NCI-H2171 treated with DMSO at 0.1 percent for 48 hours (cell line): ENCODE measurements at places on chromosomes 6 and 20.

DNA sequence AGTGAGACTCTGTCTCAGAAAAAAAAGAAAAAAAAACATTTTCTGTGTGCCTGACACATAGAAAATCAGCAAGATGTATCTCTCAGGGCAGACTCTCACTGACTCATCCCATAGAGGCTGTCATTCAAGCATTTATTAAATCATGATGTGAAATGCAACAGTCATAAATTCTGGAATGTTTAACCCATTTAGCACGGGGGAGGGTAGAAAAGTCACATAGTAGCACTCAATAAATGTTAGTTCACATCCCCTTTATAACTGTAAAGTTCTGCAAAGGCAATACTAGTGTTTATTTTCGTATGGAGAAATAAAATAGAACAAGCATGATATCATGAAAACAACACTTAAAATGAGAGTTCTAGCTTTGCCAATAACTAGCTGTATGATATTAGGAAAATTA, 15.5 kb upstream of the CARMIL1 start:
- no peak for DNase-seq

- no peak for DNase-seq
Measured at GRCh38 chr6:69664551-69664950, 132.3 kb downstream of the LMBRD1 start.

DNA sequence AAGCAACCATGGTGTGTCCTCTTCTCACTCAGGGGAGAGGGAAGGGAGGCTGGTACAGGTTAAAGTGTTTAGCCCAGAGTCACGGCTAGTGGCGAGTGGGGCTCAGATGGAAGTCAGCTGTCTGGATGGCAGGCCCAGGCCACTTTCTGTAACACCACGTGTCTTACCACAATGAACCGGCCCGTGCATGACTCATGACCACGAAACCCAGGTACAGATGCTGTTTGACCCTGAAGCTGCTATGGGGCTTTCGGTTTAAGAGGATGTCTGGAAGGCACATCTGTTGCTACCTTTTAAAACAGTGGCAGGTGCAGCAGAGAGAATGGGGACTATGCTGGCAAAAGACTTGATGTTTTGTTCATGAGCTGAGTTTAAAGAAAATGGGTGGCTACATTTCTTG, 36.5 kb upstream of the MPC1 start:
- DNase-seq: no peak

GRCh38 chr6:43310134-43310533, 1.5 kb upstream of the CRIP3 start:
- DNase-seq: no peak

GRCh38 chr6:143348531-143348930, 102.0 kb downstream of the ADAT2 start:
- no peak for DNase-seq

DNA sequence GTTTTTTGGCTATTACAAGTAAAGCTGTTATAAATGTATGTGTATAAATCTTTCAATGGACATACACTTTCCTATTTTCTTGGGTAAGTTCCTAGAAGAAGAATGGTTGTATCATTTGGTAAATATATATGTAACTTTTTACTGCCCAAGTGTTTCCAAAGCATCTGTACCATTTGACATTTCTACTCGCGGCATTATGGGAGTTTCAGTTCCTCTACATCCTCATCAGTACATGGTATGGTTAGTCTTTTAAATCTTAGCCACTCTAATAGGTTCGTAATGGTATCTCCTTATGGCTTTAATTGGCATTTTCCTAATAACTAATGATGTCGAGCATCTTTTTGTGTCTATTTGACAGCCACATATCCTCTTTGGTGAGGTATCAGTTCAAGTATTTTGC, 12.9 kb downstream of the SNPH start:
- DNase-seq: no peak

- no peak for DNase-seq
Measured at GRCh38 chr6:18214003-18214402, 50.3 kb downstream of the DEK start.

DNA sequence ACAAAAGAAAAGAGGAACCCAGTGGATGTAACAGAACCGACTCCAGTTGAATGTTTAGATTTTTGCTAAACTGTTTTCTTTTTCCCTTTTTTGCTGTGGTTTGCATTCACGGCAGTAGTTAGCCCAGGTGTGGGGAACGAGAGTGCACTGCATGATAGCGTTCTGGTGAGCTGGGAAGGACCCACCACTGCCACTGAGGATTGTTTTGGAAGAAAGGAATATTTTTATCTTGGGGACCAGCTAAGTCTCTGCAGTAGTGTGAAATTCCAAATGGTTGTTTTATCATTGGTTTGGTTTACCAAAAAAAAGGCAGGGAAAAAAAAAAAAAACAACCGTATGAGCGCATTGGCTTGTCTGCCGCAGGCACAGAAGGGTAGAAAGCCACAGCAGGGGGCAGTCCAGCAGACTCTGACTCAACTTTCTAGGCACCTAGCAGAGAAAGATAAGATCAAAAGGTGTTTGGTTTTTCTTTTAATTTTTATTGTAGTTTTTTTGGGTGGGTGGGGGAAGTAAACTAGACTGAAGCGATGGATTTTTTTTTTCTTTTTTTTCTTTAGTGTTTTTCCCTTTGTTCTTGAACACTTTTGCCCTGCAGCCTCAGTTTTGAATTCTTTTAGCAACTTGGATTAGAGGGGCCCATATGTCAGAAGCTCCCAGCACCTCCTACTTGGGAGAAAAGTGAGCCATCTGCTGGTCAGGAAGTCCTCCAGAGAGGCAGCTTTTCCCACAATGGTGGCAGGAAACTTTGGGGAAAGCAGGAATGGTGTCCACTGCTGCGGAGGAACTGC, 13.5 kb upstream of the RAB5IF start:
- no peak for DNase-seq

- no peak for DNase-seq
Measured at GRCh38 chr20:50038574-50038991, 55.8 kb downstream of the SNAI1 start.

DNA sequence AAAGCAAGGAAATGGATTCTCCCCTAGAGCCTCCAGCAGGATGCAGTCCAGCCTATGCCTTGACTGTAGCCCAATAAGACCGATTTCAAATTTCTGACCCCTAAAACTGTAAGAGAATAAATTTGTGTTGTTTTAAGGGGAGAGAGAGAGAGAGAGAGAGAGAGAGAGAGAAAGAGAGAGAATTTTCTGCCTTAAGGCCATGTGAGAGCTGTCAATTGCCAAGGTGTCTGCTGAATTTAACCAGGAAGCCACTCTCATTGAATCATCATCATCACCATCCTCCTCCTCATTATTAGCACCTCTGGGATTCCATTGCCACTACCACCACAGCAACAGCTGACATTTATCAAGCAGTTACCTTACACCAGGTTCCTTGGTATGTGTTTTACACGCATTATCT, 27.8 kb upstream of the TNFRSF21 start:
- no peak for DNase-seq

DNA sequence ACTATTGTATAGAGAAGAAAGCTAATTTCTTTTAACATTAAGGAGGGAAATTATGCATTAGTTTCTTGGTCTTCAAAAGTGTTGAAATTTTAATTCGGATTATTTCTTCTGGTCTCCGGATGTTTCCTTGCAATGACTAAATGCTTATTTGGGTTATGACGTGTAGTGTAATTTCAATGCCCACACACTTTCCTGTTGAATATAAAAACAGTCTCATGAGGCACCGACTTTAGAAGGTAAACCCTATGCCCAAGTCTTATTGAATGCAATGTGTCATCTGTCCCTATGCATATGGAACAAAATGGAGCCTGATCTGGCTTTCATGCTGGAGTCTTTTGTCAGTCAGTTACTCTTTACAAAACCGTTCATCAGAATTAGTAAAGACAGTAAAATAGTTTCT, 17.7 kb downstream of the GJA1 start:
- no peak for DNase-seq

DNA sequence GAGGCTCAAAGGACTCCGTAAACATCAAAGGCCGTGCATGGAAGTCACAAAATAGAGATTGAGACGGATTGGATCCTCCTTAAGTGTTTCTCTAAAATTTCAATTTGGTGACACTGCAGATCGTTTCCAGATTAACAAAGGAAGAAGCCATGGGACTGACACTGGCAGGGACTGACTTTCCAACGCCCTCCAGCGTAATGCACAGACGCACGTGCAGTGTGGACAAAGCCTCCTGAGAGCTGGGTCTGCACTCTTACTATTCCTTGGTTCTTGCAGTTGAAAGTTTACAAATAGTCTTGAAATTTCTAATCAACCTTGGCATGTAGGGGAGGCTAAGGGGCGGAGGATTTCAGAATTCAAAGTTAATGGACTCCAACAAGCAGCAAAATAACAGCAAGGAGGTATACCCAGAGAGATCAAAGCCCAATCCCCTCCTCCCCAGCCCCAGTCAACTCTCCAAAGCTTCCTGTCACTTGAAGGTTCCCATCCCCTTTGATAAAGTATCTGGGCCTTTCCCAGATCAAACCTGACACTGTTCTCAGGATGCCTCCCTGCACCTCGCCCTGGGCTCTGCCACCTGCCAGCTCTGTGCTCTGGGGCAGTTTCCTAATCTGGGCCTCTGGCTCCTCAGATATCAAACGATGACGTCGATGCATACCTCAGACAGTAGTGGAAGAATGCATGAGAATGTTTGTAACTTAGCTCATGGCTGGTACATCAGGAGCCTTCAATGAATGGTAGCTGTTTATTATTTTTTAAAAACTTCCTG, 106.5 kb upstream of the TRAF3IP2 start:
- peak; percentile 75 for DNase-seq

DNA sequence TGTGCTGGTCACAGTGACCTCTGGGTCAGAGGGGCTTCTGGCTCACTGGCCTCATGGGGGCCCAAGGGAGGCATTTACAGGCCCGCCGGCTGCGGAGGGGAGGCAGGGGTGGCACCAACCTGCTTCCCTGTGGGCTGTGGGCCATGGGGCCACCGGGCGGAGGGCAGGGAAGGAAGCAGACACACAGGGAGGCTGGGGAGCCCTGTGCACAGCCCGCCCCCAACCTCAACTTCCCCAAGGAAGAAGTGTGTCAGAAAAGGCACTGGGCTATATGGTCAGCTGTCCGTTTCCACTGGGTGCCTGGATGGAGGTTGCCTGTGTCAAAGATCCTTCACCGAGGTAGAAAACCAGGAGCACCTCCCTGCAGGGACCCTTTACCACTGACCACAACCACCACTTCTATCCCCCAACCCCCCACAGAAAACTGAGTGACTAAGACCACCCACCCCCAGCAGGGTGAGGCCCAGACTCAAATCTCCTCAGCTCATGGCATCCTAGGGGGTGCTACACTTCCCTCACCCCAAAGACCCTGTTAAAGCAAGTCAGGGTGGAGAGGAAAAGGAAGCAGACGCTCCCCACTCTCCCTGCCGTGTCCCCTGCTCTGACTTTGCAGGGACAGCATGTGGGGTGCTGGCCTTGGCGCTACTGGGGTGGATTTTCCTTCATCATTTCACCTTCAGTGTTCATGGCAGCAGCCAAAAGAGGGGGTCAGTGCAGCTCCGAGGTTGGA, 5.6 kb downstream of the CST3 start:
- DNase-seq: no peak

DNA sequence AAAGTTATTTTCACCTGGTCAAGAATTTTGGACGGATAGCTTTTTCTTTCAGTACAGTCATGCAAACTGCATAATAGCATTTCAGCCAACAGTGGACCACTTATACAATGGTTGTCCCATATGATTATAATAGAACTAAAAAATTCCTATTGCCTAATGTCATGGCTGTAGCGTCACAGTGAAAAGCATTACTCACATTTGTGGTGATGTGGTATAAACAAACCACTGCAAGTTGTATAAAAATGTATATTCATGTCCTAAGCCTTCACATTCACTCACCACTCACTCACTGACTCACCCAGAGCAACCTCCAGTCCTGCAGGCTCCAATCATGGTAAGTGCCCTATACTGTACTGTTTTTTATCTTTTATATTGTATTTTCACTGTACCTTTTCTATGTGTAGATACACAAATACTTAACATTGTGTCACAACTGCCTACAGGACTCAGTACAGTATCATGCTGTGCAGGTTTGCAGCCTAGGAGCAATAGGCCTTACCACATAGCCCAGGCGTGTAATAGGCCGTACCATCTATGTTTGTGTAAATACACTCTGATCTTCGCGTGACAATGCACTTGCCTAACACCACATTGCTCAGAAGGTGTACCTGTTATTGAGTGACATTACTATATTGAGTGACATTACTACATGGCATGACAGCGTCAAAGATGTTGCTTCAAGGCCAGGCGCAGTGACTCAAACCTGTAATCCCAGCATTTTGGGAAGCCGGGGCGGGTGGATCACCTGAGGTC, 17.9 kb downstream of the ABHD12 start:
- no peak for DNase-seq

DNA sequence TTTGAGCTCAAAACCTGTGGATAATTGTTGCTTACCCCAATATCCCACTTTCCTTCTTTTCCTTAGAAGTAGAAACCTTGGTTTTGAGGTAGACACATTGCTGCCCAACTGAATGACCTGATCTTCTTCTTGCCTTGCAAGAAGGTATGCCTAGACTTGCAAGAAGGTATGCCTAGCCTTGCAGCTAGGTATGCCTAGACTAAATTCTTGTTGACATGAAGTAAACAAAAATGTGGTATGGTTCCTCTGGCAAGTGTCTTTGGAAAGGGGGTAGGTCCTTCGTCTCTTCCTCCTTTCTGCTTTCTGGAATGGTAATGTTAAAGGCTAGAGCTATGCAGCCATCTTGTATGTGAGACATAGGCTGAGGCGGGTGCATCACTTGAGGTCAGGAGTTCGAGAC, 129.2 kb downstream of the GMPR start:
- no peak for DNase-seq

DNA sequence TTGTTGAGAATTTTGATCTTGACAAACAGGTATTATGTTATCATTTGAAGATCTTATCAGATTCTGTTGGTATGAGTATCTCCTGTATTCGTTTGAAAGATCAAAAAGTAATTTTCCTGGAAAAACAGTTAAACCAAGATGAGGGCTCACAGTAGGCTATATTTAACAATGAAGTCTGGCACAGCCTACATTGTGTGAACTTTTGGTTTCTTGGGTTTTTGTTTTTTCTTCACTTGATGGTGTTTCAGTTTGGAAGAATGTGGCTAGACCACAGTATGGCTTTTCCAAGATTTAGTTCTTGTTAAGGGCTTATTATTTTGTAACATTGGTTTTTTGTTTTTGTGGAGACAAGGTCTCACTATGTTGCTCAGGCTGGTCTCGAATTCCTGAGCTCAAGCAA, 306.4 kb downstream of the CDKAL1 start:
- no peak for DNase-seq

DNA sequence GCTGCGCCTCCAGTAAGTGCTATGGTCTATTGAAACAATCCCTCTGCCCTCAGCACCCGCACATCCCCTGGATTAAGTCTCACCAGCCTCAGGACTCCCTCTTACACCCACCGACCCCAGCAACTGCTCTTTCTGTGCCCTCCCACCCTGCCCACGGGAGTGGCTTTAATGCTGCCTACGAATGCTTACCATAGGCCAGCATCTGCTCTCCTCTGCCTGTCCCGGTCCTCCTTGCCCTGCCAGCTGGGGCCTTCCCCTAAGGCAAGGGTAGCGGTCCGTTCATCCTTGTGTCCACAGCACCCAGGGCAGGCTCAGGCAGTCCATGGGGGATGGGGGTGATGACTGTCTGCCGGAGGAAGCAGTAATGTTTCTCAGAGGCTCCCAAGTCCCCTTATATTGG, 4.1 kb downstream of the EBF4 start:
- no peak for DNase-seq
